ENCODE measurements at places on chromosomes 7 and 10. TPM values are rescaled to one million over a fixed set of nuclear protein-coding genes. Genes with fewer than 3 reads are reported as not detected.

TMEM213 gene
- total RNA-seq = not detected

PIK3CG gene
- not detected for total RNA-seq

ZNF25 gene
- total RNA-seq = 1.9 TPM

ZNF503 gene
- total RNA-seq = 13.0 TPM

FKBP6 gene
- total RNA-seq = not detected

All from A549 treated with CORT108297 at 1 μM for 4 hours (cell line).